ENCODE measurements at places on chromosomes 4 and X. TPM values are rescaled to one million over a fixed set of nuclear protein-coding genes. Genes with fewer than 3 reads are reported as not detected.
A peak's percentile ranks its signal among the peaks of the same experiment; 100 is the strongest.

MAGEC2 gene
- total RNA-seq: not detected

CXorf51B gene
- total RNA-seq: not detected

CT55 gene
- total RNA-seq: not detected

GRIA3 gene
- 0.93 TPM for total RNA-seq

RASL11B gene
- 100.0 TPM for total RNA-seq

ZDHHC15 gene
- 4.3 TPM for total RNA-seq

DNA sequence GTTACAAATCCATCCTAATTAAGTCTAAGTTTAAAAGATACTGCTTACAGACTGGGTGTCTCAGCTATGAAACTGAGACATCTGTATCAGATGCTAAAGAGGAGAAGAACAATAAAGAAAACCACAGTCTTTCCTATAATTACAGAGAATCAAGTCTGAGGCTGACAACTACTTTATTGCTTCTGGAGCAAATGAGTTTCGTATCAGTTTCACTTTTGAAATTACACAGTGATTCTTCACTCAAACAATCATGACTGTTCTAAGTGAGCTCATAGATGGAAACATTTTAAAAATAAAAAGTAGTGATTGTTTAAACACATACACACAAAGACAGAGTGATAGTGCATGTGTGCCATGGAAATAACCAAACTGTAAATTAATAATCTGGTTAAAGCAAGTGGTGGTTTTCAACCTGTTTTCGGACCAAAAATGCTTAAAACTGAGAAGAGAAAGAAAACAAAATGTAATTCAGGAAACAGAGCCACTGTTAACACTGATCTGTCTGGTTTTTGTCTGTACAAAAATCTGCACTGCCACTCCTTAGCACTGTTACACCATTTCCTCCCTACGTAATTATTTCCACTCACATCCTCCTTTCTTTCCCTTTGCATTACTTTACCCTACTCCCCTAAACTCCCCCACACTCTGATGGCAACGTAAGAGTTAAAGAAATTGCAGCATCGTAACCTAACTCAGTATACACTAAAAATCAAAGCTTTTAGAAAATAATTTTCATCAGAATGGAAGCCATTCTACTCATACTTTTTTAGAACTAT lies 12.5 kb downstream of the RFC1 start:
- no peak for DNase-seq

DNA sequence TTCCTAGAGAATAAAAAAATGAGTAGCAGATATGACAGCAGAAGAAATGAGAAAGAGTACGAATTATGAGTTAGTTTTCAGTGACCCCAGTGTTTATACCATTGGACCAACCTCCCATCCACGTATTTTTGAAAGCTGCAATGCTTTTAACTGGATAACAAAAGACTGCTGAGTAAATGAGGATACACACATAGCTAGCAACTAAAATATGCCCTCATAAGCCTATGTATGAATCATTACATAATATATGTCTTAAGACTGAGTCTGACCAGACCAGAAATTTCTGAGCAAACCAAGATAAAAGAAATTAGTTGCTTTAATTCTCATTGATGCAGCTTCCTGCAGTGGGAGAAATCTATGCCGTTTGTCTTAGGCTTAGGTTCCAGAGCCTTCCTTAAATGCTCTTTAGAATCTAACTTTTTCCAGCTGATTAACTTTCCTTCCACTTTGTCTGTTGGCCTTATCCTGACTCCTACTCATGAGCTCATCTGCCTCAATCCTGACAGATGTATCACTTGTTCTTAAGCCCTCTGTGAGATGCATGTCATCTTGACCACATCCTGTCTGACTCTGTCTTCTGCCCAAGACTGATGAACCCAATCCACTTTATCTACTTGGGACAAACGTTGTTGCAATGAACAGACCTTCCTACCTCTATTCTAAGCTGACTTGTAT lies 301.4 kb upstream of the AADAT start:
- DNase-seq: no peak

GRCh38 chrX:55738969-55739368 lies 21.4 kb downstream of the RRAGB start:
- DNase-seq: no peak

DNA sequence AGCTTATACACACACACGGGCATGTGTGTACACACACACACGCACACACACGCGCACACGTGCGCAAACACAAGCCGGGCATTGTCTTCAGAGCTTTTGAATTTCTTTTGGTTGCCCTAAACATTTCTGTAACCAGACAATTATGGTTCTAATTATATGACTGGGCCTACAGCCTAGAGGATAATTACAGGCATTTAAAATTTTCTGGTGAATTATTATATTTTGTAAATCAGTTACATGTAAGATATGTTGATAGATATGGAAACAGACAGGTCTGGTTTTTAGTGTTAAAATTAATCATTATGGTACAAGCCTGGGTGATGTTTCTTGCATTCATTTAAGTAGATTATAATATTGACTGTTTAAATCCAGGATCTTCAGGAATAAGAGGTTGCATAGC lies 1120.5 kb downstream of the ADGRL3 start:
- DNase-seq: no peak

GRCh38 chr4:62952366-62952765 lies 1456.9 kb downstream of the TECRL start:
- DNase-seq: peak; percentile 17

DNA sequence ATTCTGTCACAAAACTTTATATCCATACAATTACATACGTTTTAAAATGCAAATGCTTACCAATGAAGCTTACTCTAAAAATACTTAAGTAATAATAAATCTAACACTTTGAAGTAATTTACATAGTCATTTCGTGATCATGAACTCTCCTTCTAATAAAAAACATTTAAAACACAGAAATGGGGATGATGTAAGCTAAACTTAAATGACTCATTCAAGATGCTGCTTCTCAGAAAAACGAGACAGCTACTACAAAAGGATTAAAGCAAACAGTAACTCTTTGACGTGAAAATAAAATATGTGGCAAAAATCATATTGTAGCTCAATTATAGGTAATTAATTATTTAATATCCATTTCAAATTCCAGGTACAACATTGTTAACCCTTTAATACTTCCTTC lies 148.7 kb downstream of the FGF16 start:
- no peak for DNase-seq

- no peak for DNase-seq
Measured at GRCh38 chr4:119031218-119031617, 104.4 kb upstream of the MYOZ2 start.

DNA sequence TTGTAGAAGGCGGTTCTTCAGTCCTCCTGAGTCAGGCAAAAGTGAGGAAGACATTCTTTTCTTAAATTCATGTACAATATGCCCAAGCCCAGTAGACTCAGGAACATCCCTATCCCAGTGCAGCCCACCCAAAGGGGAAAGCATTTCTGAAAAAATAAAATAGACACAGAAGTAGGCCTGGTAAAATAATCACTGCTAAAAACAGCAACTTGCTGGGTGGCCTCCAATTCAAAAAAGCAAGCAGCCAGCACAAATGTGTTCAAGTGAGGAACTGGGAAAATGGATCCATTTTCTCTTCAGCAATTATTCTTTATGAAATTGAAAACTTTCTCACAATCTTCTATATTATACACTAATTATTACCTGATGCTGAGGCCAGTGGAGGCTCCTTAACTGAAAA lies 165.4 kb downstream of the PCDH19 start:
- DNase-seq: no peak

DNA sequence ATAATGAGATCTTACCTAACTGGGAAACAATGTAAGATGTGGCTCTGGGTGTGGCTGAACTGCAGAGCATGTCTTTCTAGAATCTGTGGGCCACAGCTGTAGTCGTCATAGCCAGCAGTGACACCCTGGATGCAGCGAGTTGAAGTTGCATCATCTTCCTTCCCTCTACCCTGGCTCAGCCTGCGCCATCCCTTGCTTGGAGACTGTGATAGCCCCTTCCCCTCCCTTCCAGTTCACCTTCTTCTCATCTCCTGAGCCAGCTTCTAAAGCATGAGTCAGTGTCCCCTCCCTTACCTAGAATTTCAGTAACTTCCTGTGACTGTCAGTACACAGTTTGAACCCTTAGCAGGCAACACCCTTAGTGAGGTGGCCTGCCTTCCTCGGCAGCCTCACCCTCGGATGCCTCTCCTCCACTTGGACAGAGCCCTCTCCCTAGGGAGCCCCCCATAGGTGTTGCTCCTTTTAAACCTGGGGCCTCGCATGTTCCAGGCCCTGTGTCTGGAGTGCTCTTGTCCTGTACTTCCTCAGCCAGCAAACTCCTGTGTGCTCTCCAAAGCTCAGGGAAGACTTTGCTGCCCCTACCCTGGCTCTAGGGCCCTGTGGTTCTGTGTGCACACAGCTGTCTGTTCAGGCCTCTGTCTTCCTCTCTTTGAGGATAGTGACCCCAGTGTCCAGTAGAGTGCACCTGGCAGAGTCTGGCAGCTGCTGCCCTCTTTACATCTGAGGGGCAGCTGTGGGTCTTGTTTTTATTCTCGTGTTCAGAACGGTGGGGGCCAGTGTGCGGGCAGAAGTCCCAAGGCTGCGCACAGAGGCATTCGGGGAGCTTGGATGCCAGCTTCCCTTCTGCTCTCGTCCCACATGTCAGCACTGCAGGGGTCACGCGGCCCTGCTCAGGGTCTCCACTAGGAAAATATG lies 43.7 kb upstream of the TADA2B start:
- no peak for DNase-seq

DNA sequence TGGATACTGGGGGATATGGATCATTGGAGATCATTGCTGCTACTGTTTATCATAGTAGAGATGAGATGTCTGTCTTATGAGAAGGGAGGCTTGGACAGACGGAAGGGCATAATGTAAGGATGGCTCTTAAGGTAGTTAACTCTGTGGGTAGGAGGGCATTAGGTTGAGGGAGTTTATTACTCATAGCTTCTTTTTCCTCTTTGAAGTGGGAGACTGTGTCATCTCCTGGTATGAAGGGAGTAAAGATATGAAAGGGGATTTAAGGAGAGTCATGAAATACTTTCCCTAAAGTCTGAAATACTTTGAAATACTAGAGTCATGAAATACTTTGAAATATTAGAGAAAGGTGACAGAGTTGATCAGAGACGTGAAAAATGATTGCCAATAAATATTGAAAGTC lies 255.5 kb upstream of the PITX2 start:
- DNase-seq: no peak

DNA sequence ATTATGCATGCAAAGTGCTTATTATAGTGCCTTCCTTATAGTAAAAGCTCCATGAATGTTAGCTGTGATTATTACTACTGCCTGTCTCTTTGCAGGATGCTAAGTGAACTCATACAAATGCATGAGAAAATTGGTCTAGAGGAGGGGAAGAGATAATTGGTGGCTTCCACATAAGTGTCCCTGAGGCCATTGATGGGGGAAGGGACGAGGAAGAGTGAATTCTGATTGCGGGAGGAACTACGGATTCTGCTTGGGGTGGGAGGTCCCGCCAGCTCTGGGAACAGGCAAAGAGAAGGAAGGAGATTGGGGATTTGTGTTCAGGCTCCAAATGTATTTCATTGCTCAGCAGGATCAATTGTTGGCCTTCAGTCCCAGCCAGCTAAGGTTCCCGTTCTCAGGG lies 11.6 kb upstream of the ARHGAP36 start:
- no peak for DNase-seq

DNA sequence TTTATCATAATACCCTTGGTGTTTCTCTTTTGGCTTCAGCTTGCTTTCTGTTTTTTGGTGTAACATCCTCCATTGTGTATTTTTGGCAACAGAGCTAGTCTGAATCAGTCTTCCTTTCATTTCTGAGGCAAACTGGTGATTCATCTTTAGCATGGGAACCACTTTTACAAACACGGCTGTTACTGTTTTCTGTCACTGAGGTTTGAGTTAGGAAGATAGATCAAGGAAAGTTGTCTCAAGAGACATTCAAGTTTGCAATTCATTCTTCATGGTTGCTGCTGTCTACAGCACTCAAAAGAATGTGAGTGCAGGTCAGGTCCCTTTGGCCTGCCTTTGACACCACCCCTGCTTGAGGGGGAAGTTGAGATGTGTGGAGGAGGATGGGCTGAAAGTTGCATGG lies 36.3 kb downstream of the IL21 start:
- DNase-seq: no peak

- no peak for DNase-seq
Measured at GRCh38 chrX:123425471-123425870, 241.4 kb downstream of the GRIA3 start.

- peak; percentile 18 for DNase-seq
Measured at GRCh38 chr4:152283801-152284470, 252.0 kb downstream of the FBXW7 start.

DNA sequence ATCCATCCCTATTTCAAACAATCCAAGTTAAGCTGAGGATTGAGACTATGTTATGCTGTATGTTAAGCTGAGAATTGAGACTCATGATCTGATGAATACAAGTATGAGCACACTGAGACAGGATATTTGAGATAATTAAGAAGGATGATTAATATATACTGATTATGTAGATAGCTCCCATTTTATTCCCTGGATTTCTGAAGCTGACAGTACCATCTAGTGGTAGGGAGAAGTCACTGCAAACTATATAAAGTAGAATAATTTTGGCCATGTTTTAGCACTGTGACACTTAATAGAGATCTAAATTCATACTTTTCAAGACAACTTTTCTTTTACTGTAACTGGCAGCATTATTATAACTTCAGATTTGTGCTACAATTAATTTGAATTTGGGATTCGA lies 63.8 kb upstream of the HPRT1 start:
- DNase-seq: peak; percentile 12

DNA sequence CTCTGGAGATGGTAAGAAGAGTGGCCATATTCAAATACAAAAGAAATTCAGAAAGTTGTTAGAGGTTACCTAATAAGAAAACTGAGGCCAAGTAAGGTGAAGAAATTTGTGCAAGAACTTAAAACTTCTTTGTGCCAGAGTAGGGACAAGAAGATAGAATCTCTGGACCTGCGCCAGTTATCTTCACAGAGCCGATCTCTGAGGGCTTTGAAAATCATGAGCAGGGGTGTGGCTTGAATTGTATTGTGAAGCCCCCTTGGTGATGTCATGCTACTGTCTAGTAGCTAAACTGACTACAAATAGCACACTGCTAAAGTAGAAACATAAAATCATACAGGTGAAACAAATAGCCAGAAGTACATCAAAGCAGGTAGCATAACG lies 184.6 kb downstream of the UGT8 start:
- DNase-seq: no peak

- DNase-seq: no peak
Measured at GRCh38 chr4:123893011-123893981, 496.7 kb downstream of the SPRY1 start.

DNA sequence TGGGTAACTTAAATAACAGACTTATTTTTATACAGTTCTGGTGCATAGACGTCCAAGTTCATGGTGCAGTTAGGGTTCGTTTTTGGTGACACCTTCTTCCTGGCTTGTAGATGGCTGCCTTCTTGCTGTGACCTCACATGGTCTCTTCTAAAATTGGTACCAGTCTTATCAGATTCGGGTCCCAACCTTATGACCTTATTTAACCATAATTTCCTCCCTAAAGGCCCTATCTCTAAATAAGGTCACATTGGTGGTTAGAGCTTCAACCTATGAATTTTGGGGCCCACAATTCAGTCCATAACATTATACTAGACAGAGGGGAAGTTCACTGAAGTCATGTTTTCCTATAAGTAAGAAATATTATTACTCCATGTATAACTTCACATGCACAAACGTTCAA lies 128.0 kb downstream of the CFAP299 start:
- DNase-seq: no peak

Measured in GM23338 (cell line).